ENCODE measurements at places on chromosomes 3 and 15.

DNA sequence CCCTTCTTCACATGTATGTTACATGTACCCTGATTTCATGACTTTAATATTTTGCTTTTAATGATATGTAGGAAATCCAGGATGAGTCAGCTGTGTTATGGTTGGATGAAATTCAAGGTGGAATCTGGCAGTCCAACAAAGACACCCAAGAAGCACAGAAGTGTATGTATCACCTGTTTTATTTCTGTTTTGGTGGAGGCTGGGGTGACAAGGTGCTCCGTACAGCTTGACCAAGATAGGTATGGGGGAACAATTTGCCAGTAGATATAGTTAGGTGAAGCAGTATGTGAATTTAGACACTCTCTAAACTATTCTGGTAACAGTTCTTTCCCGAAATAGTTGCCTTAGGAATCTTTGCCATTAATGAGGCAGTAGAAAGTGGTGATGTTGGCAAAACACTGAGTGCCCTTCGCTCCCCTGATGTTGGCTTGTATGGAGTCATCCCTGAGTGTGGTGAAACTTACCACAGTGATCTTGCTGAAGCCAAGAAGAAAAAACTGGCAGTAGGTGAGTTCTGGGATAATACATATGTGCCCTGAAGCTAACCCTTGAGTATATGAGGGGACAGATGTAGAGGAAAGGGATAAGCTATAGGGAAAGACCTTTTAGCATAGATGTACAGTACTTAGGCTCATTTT is 63.7 kb upstream of the CRTC3 start:
- no peak for DNase-seq

- DNase-seq: no peak
These were observed 1.9 kb downstream of the ADPGK start for GRCh38 chr15:72781631-72782030.

GRCh38 chr15:100113351-100114080 is 228.3 kb downstream of the ADAMTS17 start:
- no peak for DNase-seq

- DNase-seq: no peak
These were observed 61.3 kb upstream of the SLC6A6 start for GRCh38 chr3:14340960-14341708.

DNA sequence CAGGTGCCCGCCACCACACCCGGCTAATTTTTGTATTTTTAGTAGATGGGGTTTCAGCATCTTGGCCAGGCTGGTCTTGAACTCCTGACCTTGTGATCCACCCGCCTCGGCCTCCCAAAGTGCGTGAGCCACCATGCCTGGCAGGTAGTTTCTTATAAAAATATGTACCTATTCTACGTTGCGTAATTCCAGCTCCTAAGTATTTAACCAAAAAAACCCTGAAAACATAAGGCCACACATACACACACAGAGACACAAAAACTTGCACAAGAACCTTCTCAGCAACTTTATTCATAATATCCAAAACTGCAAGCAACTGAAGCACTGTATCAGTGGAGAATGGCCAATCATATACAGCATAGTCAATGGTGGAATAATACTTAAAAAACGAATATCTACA is 5.3 kb downstream of the RNF168 start:
- DNase-seq: no peak

- no peak for DNase-seq
These were observed 636 bp upstream of the LRRC58 start for GRCh38 chr3:120349855-120350125.

GRCh38 chr3:28590216-28590615 is 241.6 kb upstream of the AZI2 start:
- DNase-seq: no peak

DNA sequence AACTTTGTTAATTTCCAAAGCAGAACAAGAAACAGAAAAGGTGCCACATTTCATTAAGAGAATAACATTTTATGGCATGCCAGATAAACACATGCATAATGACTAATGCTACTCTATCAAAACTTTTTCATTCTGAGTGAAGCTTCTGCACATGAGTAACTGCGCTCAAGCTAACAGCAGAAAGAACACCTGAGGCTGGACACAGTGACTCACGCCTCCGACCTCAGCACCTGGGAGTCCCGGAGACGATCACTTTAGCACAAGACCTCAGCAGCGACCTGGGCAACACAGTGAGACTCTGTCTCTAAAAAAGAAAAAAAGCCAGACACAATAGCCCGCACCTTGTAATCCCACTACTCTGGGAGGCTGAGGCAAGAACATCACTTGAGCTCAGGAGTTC is 70.6 kb downstream of the ACAP2 start:
- no peak for DNase-seq

DNA sequence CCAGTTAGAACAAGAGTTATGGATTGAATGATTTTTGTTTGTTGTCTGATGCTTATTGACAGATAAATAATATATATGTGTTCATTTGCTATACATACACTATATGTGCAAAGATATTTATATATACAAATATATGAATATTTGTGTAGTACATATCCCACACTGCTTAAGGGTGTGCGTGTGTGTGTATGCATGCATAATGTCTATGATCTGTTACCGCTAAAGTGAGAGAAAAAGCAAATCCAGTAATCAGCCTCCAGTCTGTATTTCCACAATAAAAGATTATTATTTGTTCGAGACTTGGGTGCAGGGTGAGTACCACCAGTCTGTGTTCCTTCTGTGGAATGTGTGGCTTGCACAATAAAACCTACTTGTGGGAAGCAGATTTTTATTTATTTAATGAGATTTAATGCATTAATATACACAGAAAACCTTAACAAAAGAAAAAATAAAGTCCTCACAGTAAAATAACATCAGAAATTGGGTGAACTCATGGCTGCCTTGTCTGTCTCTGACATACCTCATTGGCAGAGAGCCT is 366.0 kb upstream of the TBL1XR1 start:
- DNase-seq: no peak

DNA sequence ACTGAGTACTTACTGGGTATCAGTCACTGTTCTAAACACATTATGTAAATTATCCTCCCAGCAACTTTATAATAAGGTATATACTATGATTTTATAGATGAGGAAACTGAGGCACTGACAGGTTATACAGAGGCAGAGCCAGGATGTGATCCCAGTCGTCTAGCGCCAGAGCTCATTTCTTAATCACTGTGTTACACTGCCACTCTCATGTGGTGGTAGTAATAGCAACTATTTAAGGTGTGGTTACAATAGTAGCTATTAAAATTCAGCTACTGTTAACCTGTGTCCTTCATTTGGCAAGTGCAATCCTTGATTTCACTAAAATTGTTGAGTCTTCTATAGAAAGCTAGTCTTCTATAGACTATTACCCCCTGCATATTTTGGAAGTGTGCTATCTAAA is 43.1 kb upstream of the TRPC1 start:
- DNase-seq: no peak

GRCh38 chr3:133991637-133992036 is 38.1 kb downstream of the SLCO2A1 start:
- DNase-seq: no peak

DNA sequence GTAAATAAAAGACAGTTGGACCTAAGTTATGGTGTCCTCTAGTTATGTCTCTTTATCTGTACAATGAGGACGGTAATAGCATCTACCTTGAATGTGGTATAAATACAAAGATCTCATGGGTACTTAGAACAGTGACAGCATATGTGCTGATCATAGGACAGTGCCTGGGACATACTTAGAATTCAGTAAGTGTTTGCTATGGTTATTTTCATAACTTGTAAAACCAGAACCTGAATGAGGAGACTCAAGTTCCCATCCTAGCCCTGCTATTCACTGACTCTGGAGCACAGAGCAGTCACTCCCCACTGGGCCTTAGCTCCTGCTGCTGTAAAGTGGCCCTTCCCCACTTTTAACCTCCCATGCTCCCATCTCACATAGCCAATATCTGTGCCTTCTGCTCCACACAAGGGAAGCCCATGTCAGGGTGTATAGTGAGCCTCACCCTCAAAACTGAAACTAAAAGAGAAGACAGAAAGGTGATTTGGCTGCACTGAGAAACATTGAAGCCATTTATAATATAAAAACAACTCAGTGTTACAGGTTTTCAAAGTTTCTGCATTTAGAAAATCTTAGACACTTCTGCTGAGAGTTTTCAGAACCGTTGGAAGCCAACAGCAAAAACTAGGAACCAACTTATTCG is 225.4 kb upstream of the UBE2E2 start:
- no peak for DNase-seq

- DNase-seq: no peak
These were observed 324.2 kb upstream of the TGFBR2 start for GRCh38 chr3:30282154-30282696.

- no peak for DNase-seq
These were observed 41.7 kb upstream of the ADAMTSL3 start for GRCh38 chr15:83612226-83612625.

- no peak for DNase-seq
These were observed 84.6 kb downstream of the GREM1 start for GRCh38 chr15:32802286-32802936.

- DNase-seq: no peak
These were observed 129.1 kb downstream of the RAP2B start for GRCh38 chr3:153291059-153291685.

- DNase-seq: no peak
These were observed 70.3 kb upstream of the ARL8B start for GRCh38 chr3:5051772-5052171.

GRCh38 chr3:66270701-66271100 is 49.9 kb downstream of the SLC25A26 start:
- DNase-seq: no peak

GRCh38 chr3:183466575-183466974 is 38.2 kb upstream of the MCF2L2 start:
- no peak for DNase-seq

DNA sequence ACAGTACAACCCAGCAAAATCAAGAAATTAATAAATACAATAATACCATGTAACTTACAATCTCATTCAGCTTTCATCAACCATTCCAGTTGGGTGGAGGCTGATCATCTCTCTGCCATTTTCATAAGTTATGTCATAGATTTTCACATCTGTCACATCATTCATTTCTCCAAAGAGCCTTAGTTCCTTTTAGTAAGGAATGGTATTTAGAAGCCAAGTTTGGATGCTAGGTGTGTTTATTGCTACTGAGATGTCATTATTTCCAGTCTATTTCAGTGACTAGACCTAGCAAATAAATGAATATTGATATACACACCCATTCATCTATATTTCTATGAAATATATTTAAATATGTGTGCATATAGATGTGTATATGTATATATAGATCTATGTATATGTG is 2.7 kb upstream of the UBL7 start:
- no peak for DNase-seq

DNA sequence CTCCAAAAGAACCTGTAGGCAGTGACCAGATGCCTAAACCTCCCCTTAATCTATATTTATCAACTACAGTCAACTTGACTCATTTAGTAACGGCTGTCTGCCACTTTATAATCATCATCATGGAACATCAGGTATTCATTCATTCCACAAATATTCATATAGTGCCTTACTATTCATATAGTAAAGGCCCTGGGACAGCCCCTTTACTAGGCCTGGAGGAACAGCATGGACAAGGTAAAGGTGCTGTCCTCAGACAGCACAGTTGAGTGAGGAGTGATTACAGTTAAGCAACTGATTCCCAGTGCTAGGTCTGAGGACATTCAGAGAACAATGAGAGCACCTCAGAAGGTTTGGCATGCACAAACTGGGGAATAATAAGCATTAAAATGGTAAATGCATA is 346.5 kb upstream of the RORA start:
- DNase-seq: no peak

- no peak for DNase-seq
These were observed 134.8 kb downstream of the RBMS3 start for GRCh38 chr3:29415482-29416223.
